OCI-M1 (cell line): ENCODE measurements at places on chromosomes 3 and 15.

GRCh38 chr3:14803981-14804834 lies 14.6 kb upstream of the FGD5 start:
- no peak for DNase-seq

DNA sequence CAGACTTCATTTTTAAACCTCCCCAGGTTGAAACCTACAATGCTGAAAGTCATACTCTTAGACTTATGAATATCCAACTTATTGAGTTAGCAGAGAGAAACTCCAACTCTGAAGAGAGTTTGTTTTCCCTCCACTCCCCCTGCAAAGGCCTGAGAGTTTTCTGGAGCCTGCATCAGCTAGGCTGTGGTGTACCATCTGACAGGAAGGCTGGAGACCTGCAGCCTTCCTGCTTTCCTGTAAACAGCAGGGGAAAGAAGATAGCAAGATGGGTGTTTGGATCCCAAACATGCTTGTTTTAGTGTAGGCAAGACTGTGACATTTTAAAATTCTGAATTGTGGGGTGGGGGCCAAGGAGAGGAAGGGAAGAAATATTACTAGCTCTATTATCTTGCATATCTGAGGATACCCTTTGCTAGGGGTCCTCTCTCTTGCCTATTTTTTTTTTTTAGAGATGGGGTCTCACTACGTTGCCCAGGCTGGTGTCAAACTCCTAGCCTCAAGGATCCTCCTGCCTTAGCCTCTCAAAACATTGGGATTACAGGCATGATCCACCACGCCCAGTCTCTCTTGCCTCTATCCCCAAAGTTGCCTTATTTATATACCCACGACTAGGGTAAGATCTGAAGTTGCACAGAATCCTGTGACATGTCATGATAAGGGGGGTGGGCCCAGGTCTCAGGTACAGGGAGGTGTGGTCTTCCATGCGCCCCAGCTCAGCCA lies 51.0 kb upstream of the USP3 start:
- DNase-seq = no peak

DNA sequence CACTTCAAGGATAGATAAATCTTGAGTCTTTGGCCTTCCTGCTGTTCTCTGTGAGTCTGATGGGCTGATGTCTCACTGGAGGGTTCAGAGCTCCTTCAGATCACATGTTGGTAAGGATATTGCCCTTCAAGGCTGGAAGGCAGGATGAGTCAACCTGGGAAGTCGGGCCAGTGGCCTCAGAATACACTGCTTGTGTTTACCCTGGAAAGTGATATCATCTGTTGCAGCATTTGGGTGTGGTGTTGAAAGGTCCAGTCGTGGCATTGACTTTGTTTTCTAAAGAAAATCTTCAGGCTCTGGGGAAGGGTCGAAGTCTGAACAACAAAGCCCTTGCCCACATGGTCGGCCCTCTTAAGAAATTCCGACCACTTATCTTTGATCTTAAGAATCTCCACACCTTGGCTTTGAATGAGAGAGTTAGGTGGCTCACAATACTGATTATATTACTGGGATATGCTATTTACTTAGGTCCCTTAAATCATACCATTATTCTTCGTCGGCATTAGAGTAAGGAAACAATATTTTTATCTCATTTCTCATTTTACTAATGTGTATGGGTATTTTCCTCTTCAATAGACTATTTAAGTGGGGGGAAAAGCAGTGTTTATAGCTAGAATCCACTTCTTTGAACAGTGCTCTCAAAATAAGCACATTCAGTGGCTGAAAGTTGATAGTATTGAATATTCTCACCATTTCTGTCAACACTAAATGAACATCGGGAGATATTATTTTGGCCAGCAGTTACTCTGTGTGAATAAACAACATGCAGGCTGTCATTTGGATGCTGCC lies 303.9 kb upstream of the RASGRP1 start:
- DNase-seq = no peak

- no peak for DNase-seq
These were observed 214.1 kb downstream of the SHQ1 start for GRCh38 chr3:72634128-72634527.

- no peak for DNase-seq
These were observed 15.9 kb downstream of the ZBTB38 start for GRCh38 chr3:141384157-141384556.

DNA sequence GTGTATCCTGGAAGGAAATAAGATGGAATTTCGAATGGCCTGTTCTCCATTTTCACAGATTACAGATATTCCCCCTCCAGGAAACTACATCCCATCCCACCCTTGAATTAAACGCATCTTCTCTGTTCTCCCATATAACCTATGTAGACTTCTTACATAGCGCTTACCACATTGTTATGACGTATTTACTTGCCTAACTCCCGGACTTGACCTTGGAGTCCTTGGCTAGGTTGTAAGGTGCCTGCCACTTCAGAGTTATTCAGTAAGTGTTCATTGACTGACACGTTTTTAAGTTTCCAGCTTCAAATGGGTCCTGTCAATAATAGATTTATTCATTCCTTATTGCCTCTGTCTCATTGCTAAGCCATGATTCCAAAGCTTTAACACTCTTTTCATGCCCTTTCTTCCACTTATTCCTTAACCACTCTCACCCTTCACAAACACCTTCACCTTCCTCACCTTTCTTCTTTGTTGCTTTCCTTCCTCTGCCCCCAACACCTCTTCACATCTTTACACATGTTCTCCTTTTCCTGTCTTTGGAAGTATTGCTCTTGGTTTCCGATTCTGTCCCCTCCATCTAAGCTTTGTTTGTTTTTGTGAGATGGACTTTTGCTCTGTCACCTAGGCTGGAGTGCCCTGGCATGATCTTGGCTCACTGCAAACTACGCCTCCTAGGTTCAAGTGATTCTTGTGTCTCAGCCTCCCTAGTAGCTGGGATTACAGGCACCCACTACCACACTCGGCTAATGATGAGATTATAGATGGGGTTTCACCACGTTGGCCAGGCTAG lies 138.3 kb downstream of the CMSS1 start:
- DNase-seq = no peak

GRCh38 chr3:41489231-41489630 lies 289.9 kb downstream of the CTNNB1 start:
- no peak for DNase-seq

DNA sequence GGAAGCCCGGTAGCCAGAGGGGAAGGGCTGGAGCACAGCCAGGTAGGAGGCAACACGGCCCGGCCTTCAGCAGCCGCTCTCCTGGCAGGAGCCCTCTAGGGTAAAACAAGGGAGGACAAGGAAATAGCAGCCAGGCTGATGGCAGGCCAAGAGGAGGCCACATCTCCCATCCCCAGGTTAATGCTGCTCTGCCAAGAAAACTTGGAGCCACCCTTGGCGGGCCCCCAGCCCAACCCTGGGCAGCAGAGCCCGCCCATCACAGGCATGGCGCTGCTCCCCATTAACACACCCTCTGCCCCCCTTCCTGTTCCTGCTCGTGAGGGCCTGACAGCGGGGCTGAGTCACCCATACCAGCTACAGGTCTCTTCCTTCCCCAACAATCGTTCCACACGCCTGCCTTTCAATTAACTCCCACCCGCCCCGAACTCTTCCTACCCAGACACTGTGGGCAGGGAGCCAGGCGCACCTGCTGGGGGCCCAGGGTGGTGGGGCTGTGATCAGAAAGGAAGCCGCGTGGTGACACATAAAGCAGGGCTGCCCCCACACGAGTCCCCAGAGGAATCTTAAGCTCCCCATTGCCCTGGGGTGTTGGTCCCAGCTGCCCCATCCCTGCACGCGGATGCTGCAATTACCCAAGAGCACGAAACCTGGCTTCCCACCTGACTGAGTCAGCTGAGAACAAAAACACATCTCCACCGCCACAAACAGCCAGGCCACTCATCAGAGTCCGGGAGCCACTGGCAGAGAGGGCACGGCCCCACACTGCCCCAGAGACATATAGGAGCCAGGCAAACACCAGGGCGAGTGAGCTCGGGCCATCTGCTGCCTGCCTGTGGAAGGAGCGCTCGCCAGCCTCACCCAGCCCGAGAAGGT lies at the start of gene C15orf62:
Gene C15orf62 (plus strand): TSS at position 707 of the 873 bp plus-strand sequence. CDS start 516 bp downstream, outside the sequence.
- DNase-seq = no peak

- no peak for DNase-seq
These were observed 50.0 kb downstream of the SELENOT start for GRCh38 chr3:150653110-150653561.

DNA sequence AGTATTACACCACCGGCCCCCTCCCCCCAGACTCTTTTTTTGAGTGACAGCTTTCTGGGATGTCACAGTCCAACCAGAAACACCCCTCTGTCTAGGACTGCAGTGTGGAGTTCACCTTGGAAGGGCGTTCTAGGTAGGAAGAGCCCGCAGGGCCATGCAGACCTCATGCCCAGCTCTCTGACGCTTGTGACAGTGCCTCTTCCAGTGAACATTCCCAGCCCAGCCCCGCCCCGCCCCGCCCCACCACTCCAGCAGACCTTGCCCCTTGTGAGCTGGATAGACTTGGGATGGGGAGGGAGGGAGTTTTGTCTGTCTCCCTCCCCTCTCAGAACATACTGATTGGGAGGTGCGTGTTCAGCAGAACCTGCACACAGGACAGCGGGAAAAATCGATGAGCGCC lies 63.6 kb downstream of the AAGAB start:
- no peak for DNase-seq

DNA sequence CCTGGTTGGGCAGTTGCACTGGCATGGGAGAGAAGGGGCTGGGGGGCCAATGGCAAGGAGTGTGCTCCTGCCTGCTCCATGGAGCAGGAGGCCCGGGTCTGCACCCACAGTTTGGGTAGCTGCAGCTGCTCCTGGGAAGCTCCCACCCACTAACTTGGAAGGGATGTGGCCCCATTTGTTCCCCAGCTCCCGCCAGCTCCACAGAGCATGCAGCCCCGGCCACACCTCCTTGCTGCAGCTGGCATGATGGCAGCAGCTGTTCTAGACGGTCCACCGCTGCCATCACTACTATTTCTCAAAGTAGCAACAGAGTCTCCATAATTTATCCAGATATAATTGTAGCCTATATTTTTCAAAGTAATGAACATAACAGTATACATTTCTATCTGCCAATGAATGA lies 65.8 kb downstream of the PIK3CB start:
- no peak for DNase-seq

GRCh38 chr15:61796056-61796455 lies 264.2 kb downstream of the VPS13C start:
- no peak for DNase-seq

DNA sequence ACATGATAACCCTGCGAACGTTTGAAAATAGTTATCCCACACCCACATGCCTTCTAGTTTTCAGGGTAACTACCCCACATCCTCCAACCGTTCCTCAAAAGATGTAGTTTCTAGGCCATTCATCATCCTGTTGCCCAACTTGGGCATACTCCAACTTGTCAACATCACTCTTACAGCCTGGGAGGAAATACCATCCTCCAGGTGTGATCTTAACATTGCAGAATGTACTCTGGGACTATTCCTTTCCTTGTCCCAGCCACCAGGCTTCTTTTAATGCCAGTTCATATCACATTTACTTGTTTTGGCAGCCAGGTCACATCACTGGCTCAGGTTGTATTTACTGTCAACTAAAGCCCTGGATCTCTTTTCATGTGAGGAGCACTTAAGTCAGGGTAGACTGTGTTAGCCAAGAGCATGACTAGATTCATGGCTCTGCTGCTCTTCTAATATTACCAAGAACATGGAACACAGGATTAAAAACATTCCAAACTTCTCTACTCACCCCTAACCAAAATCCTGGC lies 4.0 kb upstream of the DENND6A start:
- no peak for DNase-seq

GRCh38 chr3:50213373-50213772 lies 8.3 kb downstream of the SLC38A3 start:
- DNase-seq = no peak

DNA sequence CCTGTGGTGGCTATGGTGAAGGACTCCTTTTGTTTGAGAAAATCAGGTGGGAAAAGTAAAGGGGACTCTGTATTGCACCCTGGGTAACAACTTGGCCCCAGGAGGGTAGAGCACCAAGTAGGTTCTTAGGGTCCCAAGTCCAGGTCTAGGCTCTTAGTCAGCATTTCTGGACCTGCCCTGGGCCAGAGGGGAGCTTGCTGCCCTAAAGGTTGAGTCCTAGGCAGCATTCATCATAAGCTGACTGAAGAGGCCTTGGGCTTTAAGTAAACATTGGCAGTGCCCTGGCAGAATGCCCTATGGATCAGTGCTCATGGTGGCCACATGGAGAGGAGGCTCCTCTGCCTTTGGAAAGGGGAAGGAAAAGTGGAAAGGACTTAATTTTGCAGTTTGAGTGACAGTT lies 268.5 kb upstream of the CTNNB1 start:
- no peak for DNase-seq

DNA sequence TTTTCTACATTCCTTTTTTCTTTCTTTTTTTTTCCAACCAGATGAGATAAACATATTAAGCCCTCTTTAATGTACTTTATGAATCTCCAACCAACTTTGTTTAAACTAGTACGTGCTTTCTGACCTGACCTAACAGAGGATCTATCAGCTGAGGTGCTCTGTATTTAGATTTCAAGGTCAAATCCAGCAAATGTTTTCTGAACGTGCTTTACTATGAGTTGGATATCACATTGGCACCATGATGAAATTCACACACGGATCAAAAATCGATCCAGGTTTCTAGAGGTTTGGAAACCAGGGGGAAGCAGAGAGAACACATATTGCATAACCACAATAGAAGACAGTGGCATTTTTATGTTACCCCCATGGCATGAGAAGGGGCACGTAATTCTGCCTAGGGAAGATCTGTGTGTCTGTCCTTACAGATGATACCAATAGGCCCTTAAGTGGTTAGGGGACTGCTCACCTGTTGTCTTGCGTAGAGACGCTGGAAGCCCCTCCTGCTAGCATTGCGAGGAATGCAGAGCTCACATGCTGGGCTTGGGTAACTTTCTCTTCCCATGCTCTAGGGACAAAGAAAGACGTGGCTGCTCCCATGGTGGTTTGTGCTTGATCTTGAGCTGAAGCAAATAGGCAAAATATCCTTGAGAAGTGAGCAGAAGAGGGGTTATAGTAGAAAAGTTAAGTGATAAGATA lies 59.3 kb upstream of the ABHD10 start:
- DNase-seq = no peak

GRCh38 chr15:42593143-42593542 lies 17.7 kb downstream of the STARD9 start:
- DNase-seq = no peak

DNA sequence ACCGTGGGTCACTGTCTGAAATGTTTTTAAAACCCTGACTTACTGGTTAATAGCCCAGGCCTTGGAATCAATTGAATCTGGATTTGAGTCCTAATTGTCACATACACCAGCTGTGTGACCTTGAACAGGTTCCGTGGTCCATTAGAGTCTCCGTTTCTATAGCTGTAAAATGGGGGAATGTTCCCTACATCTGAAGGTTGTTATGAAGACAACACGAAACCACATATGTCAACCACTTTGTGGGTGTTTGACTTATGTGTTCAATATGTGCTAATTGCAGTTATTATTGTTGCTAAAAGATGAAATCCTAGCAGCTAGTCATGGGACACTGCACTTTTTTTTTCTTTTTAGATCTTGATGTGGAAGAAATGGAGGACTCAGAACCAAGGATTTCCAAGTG lies 35.3 kb downstream of the ZBTB38 start:
- no peak for DNase-seq
